ENCODE measurements at places on chromosomes 16 and 17. TPM values are rescaled to one million over a fixed set of nuclear protein-coding genes. Genes with fewer than 3 reads are reported as not detected.

PRDM7 gene
- not detected for total RNA-seq

CLEC18A gene
- 0.33 TPM for total RNA-seq

GAS2L2 gene
- 0.09 TPM for total RNA-seq

PDIA2 gene
- 2.6 TPM for total RNA-seq

FADS6 gene
- total RNA-seq, result 4.7 TPM

MYL4 gene
- 17.0 TPM for total RNA-seq

GAST gene
- total RNA-seq, result not detected

WNT9B gene
- 0.33 TPM for total RNA-seq

CRHR1 gene
- total RNA-seq, result 1.8 TPM

KRT13 gene
- total RNA-seq, result not detected

KSR1 gene
- total RNA-seq, result 36.3 TPM

PARD6A gene
- 3.7 TPM for total RNA-seq

CASKIN2 gene
- 26.4 TPM for total RNA-seq

FTO gene
- total RNA-seq, result 80.3 TPM

CCL18 gene
- total RNA-seq, result not detected

CTRB1 gene
- total RNA-seq, result not detected

CBX2 gene
- total RNA-seq, result 82.6 TPM

CLDN7 gene
- total RNA-seq, result 149 TPM

ASPA gene
- total RNA-seq, result not detected

TMC7 gene
- total RNA-seq, result 14.3 TPM

HAP1 gene
- total RNA-seq, result 1.7 TPM

KRT39 gene
- total RNA-seq, result not detected

CHST5 gene
- not detected for total RNA-seq

TRIM25 gene
- 19.7 TPM for total RNA-seq
